Myocyte (in vitro differentiated cells): ENCODE measurements at places on chromosomes 5 and 9. TPM values are rescaled to one million over a fixed set of nuclear protein-coding genes. Genes with fewer than 3 reads are reported as not detected.
A peak's percentile ranks its signal among the peaks of the same experiment; 100 is the strongest.

FOXE1 gene
- total RNA-seq, result not detected in 2 replicates

MSX2 gene
- 4.8 and 9.8 TPM in 2 replicates for total RNA-seq

DNA sequence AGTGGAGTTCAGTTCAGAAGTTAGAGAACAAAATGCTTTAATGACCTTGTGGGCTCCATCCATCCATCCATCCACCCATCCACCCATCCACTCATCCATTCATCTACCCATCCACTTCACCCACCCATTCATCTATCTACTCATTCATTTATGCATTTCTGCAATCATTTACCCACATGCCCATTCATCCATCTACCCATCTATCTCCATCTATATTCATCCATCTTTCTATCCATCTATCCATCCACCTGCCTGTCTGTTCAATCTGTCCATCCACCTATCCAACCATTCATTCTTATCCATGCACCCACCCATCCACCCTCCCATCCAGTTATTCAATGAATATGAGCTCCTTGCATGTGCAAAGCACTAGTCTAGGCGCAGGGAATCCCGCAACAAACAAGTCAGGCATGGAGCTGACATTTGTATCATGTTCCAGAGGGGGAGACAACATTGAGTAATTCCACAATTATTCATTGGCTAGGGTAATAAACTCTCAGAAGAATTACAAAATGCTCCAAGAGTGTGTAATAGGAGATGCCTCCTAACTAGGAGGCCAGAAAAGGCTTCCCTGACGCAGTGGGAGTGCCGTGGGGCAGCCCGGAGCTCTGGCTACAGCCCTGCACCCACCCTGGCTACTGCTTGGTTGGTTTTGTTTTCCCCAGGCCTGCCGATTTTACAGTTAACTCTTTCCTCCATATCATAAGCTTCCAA is 211.2 kb downstream of the NXNL2 start:
- DNase-seq, result peak; percentile 63

- DNase-seq, result no peak
Measured at GRCh38 chr9:119195521-119195920, 173.7 kb downstream of the BRINP1 start.

GRCh38 chr5:73654171-73654811 is 28.3 kb downstream of the ARHGEF28 start:
- no peak for DNase-seq

DNA sequence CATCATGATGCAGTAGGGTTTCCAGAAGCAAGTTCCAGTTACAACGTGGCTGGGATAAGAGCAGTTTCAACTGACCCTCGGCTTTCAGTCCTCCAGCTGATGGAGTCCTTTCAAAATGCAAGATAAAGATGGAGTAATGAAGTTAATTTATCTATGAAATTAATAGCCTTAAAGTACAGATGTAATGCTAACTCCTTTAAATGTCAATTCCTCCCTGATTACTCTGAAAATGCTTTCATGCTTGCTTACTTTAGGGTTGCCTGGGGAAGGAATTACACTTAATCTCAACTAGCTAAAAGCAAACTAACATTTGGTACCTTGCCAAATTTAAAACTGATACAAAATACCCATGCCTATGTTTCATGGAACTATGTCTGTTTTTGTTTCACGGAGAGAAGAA is 178.4 kb downstream of the KIAA0825 start:
- peak; percentile 4 for DNase-seq
